ENCODE measurements at places on chromosomes 12 and 14.

GRCh38 chr12:39852346-39852745 is 232.7 kb upstream of the ABCD2 start:
- DNase-seq, result no peak

DNA sequence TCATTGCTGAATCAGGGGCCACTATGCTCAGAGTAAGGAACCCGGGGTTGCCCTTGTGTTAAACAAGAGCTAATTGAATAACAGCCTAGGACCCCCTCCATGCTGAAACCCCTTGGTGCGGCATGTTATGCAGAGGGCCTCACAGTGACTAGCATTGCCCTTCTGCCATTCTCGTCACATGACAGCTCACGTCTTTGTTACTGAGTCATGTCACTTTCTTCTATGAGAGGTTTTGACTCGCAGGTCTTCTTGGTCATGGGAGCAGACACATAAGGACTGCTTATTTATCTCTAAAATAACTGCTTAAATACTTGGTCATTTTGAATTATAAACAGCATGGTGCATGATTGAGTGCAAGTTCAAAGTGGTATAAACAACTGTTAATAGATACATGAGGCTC is 24.9 kb downstream of the TCTN1 start:
- no peak for DNase-seq

GRCh38 chr12:94149119-94149780 is 873 bp downstream of the PLXNC1 start:
- DNase-seq, result peak; percentile 78

DNA sequence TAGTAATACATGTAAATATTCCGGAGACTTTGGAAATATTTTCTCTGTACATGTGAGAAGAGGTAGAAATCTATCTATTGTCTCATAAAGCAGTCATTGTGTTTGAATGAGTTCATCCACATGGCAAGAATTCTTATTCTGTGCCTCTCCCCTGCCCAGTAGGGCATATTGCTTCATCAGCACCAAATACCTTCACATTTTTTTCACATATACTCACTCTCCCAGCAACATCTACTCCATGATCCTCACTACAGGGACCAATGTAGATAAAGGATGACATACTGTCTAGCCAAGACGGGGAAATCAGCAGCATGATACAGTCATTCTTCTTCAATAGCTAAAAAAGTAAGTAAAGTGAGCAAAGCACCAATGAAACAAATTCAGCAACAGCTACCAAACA is 1.3 kb upstream of the TAS2R14 start:
- no peak for DNase-seq

- DNase-seq, result no peak
These were observed 3.7 kb downstream of the ADCY4 start for GRCh38 chr14:24330973-24331674.

GRCh38 chr12:63036974-63037335 is 102.0 kb upstream of the PPM1H start:
- no peak for DNase-seq

DNA sequence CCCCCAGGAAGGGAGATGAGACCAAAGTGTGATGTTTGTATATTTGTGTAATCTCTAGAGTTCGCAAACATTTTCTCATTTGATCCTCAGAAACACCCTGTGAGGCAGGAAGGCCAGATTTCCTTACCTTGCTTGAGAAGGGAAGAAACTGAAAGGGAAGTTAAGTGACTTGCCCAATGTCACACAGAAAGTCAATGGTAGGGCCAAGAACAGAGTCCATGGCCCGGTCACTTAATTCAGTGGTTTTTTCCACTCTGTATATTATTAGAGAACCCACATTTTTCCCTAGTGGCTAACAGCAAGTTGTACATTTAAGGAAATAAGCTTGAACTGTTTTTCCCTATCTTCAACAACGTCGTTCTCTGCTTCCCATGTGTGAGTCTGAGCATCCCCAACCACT is 25.6 kb upstream of the CHPT1 start:
- no peak for DNase-seq

DNA sequence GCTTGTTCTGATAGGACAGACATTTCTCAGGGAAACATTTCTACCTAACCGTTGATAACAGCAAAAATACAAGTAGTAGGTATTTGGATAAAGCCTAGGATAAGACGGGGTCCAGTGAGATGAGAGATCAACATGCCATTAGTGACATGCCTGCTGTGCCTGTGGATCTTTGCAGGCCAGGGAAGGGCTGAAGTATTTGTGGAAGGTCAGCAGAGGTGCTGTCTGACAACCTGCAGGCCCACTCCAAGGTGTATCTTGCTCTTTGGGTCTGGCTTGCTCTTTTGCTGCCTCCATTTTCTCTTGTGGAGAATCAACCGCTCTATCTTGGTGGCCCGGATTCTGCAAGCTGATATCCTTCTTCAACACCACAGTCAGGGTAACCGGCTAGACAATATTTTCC is 46.7 kb downstream of the MSRB3 start:
- no peak for DNase-seq

GRCh38 chr12:111396726-111397445 is 8.8 kb upstream of the SH2B3 start:
- peak; percentile 92 for DNase-seq

GRCh38 chr12:38625306-38625705 is 280.1 kb downstream of the CPNE8 start:
- DNase-seq, result no peak

- DNase-seq, result no peak
These were observed 101.5 kb upstream of the LHX5 start for GRCh38 chr12:113573148-113573547.

- no peak for DNase-seq
These were observed 256.8 kb upstream of the BTG1 start for GRCh38 chr12:92402415-92402814.

DNA sequence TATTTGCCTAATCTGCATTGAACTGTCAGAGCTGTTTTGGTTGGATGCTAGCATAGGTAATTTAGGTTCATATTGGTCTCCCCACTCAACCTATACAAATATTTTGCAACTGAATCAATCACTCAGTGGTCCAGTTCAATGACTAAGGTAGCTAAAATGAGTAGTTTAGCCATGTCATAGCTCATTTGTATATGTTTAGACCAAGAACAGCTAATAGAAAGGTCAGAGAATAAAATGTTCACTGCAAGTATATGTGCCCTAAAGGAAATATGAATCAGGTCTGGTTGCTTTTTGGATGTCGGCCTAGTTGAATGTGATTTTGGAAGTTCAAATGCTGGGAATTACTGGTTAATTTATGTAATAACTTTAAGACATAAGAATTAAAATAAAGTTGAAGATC is 883.9 kb downstream of the LRFN5 start:
- no peak for DNase-seq

- no peak for DNase-seq
These were observed 25.4 kb upstream of the BCL7A start for GRCh38 chr12:121996050-121996944.

- no peak for DNase-seq
These were observed 19.8 kb upstream of the TCL1B start for GRCh38 chr14:95666450-95666849.

DNA sequence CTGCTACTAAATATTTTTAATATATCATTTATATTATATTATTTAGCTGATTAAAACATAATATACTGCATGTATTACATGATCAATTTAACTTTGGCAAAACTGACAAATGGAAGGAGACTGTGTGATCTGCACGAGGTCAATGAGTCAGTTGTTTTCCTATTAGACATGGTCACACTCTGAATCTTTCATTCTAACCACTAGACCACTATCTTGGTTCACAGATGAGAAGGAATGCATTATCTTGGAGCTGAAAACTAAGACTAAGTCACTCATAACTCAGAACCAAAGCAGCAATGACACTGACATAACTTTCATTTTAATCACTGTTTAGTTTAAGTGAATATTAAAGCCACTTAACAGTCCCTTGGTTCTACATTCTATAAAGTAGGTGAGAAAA is 37.4 kb downstream of the GNPTAB start:
- DNase-seq, result no peak

- DNase-seq, result peak; percentile 72
These were observed 179.2 kb upstream of the DCN start for GRCh38 chr12:91361864-91362263.

- DNase-seq, result peak; percentile 92
These were observed 678 bp downstream of the RPS6KA5 start for GRCh38 chr14:91059576-91060350.

DNA sequence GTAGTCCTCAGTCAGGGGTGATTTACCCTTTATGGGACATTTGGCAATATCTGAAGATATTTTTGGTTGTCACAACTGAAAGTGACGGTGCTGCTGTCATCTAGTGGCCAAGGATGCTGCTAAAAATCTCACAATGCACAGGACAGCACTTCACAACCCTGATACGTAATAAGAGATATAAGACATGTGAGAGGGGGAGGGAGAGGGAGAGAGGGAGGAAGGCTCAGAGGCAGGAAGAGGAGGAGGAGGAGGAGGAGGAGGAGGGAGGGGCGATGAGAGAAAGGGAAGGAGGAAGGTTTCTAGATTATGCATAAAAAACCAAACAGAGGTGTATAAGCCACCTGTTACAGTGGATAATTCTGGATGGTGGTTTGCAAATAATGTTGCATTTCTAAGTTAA is 14.3 kb downstream of the MYL2 start:
- DNase-seq, result peak; percentile 54

DNA sequence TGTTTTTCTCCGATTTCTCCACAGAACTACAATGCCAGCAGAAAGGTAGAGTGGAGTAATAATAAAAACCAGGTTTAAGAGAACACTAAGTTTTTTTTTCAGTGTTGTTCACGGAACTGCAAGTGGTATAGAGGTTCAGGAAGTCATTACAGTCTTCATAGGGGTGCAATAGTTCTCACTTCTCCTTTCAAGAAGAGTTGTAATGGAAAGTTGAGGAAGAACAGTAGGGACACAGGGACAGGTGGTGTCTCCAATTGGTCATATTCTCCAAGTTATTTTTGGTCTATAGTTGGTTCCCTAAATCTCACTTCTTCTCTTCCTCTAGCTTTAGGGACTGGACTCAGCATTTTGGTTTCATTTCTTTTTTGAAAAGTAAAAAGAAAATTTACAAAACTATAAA is 894.0 kb downstream of the NRXN3 start:
- DNase-seq, result no peak

DNA sequence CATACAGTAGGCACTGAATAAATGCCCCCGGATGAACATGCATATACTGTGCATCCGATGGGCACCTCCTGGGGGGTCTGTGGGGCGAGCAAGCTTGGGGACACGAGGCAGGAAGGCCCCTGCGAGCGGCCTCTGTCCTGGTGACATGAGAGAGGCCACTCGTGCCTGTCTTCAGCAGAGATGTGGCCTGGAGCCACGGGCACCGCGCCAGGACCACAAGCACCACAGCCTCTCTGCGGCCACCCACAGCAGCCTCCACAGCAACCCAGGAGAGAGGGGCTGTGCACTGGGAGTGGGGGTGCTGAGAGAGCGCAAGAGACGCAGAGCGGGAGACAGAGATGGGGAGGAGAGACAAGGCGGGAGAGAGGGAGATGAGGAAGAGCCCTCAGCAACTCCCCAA is 118.5 kb downstream of the RFLNA start:
- no peak for DNase-seq

DNA sequence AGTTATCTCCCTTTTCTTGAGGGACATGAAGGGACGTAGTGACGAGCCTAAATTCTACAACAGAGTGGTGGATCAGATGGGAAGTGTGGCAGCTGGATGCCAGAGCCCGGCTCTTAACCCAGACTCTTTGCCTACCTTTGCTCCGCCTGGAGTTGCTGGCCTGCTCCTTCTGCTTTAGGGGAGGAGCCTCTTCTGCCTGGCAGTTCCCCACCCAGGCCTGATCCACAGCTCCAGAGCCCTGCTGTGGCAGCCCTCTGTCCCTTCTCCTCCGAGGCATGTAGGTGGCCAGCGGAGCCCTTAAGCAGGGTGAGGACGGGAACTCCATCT is 2.3 kb upstream of the PRPH start:
- peak; percentile 79 for DNase-seq

DNA sequence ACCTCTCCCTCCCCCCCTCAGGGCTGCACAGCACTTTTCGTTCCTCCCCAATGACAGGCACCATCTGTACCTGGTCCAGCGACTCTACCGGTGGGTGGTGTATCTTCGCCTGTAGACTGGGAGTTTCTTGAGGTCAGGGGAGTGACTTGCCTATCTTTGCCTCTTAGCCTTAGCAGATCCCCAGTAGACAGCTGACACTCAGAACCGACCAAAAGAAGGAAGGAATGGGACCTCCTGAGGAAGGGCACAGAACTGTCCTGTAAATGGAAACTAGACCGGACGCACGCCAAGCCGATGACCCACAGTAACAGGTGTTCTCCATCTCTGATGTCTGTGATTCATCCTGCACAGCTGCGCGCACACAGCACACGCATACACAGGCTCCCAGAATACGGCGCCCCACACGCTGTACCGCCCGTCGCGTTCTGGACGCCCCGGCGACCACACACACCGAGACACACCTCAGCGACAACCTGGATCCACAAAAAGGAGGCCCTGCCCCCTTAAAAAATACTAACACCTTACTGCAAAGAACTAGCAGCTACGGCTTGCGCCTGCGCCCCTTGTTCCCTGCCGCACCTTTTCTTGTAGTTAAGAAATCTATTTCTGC is 673 bp upstream of the TTC9 start:
- peak; percentile 86 for DNase-seq

GRCh38 chr14:36208690-36209278 is 32.3 kb upstream of the PTCSC3 start:
- peak; percentile 96 for DNase-seq

GRCh38 chr14:98913967-98914650 is 357.9 kb downstream of the BCL11B start:
- DNase-seq, result no peak

DNA sequence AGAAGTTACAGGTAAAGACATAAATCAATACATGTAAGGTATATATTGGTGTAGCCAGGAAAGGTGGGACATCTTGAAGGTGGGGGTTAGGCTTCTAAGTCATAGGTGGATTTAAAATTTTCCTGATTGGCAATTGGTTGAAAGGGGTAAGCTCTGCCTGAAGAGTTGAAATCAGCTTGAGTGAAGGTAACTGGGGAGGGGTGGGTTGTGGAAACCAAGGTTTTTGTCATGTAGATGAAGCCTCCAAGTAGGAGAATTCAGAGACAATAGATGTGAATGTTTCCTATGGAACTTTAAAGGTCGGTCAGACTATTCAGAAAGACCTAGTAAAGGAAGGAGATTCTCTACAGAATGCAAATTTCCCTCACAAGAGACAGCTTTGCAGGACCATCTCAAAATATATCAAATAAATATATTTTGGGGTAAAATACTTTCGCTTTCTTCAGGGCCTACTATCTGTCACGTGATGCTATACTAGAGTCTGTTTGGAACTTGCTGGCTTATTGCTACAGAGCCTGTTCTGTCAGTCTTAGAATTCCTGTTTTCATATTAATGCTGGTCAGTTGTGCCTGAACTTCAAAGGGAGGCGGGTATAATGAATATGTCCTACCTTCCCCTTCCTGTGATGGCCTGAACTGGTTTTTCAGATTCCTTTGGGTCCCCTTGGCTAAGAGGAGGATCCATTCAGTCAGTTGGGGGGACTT is 20.6 kb upstream of the SPATA7 start:
- DNase-seq, result no peak

Data from NCI-H69 (cell line).